Activated CD4-positive, alpha-beta T cell treated with anti-CD3 and anti-CD28 coated beads, Interleukin-2, amount 10 ng/mL, durations not matched to agents 7 days and 5 days (primary cell): ENCODE measurements at places on chromosomes 7 and 10.

DNA sequence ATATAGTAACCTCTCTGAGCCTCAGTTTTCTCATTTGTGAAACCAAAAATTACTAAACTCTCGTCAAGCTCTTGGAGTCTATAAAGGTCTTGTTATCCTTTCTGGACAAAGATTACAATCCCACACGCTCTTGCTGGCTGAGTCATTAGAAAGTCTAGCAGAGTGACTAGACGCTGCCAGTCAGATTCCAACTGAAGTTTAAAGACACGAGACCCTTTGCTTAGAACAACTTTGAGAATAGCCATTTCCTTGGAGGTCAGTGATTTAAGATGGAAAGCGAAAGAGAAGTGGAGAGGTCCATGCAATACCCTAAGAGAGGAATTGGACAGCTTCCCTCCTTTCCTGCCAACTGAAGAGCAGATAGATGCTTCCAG, 119.5 kb downstream of the APBB1IP start:
- DNase-seq = no peak

DNA sequence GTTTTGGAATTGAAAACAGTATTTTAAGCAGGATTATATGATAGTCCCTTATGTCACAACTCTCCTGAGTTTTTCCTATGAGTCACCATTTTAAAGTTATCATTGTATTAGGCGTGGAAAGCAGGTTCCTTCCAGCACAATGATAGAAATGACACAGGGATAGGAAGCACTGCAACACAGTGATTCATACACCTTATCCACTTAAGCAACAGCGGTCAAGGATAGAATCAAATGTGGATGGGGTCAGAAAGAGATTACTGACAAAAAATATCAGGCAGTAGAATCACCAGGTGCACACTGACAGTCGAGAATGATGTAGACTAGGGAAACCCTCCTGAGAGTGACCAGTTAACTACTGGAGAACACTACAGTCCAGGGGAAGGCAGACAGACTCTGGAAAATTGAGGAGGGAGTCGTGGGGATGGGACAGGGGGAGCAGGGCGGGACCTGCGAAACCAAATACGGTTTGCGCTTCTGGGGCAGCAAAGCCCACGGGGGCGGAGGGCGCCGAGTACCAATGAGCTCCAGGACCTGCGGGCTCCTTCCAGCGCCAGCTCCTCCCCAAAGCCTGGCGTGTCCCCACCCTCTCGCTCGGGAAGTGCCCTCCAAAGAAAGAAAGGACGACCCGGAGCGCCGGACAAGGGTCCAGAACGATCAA, 479 bp downstream of the PNPLA8 start:
- no peak for DNase-seq

DNA sequence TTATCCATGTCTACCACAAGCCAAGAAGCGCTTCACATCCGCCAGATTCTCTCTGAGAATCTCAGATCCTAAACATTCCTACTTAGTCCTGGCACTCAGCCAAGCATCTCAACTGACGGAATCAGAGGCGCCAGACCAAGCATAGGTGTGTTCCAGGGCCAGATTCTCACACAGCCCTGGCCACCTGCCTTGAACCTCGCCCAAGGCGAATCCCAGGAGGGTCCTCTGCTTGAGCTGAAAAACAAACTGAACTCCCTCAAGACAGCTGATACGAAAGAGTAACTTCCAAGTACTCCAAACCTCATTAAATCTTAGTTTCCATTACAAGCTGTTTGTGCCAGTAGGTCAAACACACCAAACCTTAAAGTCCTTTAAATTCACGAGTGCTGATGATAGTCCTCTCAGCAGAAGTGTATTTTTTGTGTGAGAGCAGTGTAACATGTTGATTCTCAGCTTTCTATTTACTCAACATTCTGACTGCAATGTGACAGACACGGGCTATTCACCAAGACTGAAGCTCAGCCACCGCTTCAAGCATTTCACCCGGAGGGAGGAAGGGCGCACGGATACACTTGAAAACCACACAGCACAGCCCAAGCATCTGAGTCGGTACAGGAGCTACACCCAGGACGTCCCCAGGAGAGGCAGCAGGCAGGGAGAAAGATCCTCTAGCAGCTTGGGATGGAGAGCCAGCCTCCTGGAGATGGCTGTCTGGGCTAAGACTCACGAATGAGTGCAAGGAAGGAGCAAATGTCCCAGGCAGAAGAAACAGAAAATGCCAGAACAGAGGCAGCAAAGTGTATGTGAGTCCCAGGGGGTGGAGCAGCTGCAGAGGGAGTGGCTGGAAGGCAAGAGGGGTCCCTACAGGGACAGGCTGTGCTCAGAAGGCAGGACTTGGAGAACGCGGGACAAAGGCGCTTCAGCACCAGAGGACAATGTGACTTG, 6.0 kb downstream of the PARD3 start:
- no peak for DNase-seq

DNA sequence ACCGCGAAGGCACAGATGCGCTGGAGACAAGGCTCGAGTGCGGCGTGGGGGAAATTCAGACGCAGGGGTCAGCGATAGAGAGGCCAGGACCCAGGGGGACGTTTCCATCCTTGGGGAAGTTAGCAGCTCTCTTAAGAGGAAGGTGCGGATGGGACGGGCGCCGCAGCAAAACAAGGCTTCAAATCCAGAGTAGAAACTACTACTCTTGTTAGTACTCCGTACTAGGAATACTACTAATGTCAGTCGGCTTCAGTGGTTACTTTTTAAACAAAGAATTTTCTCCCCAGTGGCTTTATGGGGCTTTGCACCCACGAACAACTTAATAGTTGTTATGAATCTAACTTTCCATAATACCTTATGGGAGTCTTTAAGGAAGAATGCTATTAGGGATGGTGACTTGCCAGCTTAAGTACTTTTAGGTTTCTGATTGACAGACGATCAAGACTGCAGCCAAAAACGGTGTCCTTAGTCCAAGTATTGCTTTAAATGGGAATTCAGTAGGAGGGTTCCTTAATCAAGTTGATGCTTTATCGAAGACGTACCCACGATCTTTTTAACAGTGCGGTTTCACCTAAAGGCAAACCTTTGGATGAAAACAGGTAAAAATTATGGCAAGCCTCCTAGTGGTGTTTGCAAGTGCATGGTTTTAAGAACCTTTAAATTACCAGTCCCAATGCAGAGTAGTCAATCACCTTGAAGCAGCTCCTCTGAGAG, 812 bp upstream of the IDE start:
- peak; percentile 17 for DNase-seq

- no peak for DNase-seq
Measured at GRCh38 chr10:13483951-13484350, 44.9 kb downstream of the BEND7 start.

DNA sequence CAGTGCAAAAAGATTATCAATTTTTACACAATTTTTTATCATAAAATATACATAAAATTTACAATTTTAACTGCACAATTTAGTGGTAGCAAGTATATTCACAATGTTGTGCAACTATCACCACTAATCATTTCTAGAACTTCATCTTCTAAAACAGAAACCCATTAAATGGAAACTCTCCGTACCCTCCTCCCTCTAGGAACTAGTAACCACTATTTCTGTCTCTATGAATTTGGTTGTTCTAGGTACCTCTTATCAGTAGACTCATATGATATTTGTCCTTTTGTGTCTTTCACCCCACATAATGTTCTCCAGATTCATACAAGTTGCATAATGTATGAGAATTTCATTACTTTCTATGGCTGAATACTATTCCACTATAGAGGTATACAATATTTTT, 73.5 kb downstream of the HERC4 start:
- no peak for DNase-seq

DNA sequence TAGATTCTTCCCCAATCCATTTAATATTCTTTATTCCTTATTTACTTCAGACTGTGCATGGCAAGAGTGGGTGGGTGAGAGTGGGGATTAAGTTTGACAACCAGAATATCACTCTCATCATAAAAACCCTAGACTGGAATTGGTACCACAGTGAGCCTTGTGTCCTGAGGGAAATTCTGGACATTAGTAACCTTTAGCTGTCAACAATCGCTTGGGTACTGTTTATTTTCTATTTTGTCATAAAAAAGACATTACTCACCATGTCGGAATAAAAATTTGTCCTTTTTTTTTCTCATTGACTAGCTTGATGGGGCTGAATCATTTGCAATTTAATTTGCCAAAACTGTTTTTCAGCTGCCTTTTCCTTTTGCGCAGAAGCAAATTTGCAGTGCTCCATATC, 176.1 kb upstream of the SEMA3C start:
- DNase-seq = no peak

- no peak for DNase-seq
Measured at GRCh38 chr10:116331815-116332214, 7.6 kb downstream of the CCDC172 start.

- DNase-seq = no peak
Measured at GRCh38 chr7:116686033-116686432, 14.0 kb downstream of the MET start.

- no peak for DNase-seq
Measured at GRCh38 chr10:72828294-72828693, 65.2 kb upstream of the OIT3 start.

DNA sequence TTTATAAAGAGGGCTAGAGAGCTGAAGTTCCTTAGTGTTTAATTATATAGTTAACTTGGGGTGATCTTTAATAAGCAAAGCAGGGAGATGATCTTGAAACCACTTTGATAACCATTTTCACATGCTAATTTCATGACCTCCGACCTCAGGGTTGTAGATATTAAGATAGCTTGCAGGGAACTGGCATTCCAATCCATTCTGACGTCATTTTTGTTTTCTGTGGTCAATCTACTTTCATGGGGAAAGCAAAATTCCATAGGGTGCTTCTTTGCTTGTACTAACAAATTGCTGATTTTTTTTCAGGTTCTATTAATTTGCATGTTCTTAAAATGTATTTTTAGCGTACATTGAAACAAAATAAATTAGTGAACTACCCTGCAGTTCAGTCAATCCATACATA, 139.3 kb downstream of the CDCA7L start:
- DNase-seq = no peak

DNA sequence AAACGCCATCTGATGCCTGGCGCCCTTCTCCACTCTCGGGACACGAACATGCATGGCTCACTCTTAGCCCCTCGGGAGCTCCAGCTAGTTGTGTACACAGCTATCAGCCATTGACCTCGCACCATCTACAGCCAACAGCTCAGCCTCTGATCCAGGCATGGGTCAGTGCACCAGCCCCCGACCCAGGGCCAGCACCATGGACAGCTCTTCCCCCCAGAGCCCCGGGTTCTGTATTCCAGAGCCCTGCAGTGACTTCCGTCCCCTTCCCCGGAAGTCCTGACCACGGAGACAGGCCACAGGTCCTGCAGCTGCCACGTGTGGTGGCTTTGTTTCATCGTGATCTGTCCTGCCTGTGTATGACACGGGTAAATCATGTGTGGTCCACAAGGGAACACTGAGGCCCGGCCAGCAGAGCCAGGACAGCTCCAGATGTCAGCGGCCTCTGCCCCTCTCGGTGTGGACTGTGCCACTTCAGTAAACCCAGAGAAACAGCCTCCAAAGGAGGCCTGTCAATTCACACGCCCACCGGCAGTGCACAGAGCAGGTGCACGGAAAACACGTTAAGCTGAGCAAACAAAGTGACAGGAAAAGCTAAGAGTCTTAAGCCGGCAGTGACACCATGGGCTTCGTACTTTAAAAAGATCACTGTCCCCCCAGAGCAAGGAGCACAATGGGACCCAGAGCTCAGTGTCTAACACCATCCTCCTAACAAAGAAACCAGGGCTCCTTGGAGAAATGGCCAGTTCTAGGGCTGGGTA, 13.0 kb downstream of the STK32C start:
- no peak for DNase-seq

DNA sequence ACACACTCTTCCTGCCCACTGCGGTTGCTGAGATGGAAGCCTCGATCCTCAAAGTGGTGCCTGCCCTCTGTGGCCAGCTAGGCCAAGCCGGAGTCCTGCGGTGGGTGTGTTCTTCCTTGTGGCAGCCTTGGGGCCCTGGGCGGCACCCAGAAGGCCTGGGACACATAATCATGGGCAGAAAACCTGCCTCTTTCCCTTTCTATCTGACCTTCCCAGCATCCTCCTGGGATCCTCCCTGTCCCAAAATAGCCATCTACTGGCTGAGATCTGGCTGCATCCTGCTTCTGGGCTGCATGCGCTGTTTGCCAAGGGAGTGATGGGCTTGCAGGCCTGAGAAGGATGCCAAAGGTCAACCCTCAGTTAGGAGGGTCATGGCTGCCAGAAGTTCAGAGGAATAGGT, 23.9 kb downstream of the COL13A1 start:
- DNase-seq = no peak

DNA sequence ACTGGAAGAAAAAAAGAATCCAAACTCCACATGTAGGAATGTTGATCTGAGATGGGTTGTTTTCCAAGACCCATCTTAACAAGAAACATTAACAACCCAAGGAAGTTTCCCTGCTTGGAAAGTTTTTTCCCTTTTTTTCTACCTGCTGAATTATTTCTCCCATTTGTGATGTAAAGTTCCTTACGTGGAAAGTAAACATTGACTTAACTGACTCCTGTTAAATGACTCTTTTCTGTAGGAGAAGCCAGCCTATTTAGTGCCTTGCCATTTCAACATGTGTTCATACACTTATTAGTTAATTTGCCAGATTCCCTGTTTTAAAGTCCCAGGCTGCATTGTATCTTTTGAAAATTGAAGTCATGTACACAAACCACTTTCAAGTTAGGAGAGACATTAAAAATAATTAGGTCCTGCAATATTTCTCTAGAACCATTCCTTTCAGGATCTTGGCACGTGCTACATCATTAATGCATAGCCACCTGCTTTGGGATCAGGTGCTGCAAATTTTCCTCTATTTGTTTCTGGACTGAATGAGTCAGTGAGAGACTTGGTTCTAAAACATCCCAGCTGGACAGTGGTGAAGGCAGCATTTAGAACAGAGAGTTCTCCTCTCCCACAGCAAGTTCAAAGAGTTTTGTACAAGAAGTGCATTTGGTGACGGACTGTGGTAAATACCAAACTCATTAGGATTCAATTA, 698.5 kb downstream of the SUGCT start:
- no peak for DNase-seq

DNA sequence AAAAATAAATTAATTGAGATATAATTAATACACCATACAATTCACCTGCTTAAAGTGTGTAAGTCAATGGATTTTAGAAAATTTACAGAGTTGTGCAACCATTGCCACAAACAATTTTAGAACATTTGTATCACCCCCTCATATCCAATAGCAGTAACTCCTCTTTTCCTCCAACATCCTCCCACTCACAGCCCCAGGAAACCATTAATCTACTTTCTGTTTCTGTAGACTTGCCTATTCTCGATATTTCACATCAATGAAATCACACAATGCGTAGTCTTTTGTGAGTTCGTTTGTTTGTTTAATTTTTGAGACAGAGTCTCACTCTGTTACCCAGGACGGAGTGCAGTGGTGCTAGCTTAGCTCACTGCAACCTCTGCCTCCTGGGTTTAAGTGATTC, 13.7 kb upstream of the HERC4 start:
- no peak for DNase-seq

- no peak for DNase-seq
Measured at GRCh38 chr10:110387983-110388686, 83.4 kb upstream of the SMNDC1 start.

DNA sequence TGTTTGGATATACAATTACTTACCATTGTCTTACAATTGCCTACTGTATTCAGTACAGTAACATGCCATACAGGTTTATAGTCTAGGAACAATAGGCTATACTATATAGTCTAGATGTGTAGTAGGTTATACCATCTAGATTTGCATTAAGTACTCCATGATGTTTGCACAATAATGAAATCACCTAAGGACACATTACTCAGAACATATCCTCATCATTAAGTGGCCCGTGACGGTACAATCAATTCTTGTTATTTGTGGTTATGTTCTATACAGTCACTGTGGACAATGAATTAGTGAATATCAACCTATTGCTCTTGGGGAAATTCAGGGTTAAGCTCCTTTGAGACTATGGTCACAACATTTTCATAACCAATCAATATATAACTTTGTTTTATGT, 75.6 kb downstream of the MICU1 start:
- no peak for DNase-seq
